ENCODE measurements at places on chromosomes 1 and 21.

DNA sequence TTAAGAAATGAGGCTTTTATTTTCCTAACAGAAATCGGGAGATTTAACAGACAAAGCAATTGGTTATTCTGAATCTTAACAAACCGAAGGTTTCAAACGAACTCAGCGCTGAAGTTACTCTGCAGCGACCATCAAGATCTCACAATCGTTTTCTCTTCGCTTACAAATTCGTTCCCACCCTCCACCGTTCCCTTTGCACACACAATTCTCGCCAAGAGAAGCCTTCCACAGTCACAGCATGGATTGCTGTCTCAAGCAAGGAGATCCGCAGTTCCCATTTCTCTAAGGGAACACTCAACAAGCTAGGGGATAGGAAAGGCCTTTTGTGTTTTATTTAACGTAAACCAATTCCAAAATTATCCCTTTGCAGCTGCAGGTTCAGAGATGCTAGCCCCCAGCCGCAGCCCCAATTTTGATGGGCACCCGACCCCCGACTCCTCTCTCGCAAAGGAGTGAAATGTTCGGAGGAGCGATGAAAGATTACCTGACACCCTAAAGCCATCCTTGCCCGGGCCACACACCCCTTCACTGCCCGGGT, 755 bp downstream of the FBXO42 start:
- no peak for DNase-seq

- no peak for DNase-seq
Observed at GRCh38 chr1:80929868-80930508, 870.7 kb upstream of the ADGRL2 start.

DNA sequence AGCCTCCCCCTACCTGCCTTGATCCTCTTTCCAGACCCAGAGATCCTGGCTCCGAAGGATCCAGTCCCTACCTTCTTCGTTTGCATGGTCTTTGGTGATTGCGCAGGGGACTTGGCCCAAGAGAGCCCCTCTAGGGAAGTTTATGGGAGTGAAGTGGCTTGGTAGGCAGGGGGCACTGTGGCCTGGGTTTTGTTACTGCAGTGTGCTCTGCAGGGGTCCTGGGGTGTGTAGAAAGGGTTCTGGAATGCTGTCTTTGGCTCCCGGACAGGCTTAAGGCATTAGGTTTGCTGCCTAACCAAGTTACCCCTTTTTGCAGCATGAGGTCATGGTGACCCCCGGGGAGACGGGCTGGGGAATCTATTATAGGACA, 3.8 kb downstream of the ATP8B2 start:
- no peak for DNase-seq

- no peak for DNase-seq
Observed at GRCh38 chr1:89104687-89105086, 21.2 kb downstream of the GBP2 start.

Measured in body of pancreas (tissue), 4 donors.